Uterus (tissue), 4 donors: ENCODE measurements at places on chromosomes 3 and 15. TPM values are rescaled to one million over a fixed set of nuclear protein-coding genes. Genes with fewer than 3 reads are reported as not detected.

DNA sequence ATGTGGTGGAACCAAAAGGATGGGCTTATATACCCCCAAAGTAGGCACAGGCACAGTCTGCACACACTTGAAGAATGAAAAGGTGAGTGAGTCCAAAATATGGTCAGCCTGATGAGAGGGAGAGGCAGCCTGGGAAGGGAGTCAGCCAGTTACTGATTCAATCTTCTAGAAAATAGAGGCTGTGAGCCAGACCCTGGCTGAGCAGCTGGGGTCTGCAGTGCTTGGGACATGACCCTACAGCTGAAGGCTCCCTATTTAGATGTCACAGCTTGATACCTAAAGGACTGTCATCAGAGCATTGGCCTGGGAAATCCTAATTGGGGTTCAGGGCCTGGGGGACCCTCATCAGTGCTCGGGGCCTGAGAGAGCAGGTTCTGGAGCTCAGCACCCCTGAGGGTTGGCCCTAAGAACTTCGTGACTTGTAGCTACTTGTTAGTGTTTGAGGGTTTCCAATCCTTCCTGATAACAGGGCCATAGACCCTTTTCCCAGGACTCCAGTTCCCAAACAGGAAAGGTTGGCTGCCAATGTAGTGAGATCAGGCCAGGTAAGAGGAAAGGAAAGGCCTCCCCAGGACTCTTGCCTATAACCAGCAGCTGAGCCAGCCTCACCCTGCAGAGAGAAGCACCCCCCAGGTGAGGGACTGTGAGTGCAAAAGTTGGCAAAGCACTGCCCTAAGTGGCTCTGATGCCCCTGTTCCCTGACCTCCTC is 54.7 kb upstream of the SLCO2A1 start:
- H3K4me1 ChIP-seq, result no peaks in the 10 kb centered on the region
- H3K36me3 ChIP-seq, result no peaks in the 10 kb centered on the region
- no peak overlapping the region for H3K4me3 ChIP-seq
- no peak for DNase-seq
- no peaks in the 10 kb centered on the region for H3K27me3 ChIP-seq

DNA sequence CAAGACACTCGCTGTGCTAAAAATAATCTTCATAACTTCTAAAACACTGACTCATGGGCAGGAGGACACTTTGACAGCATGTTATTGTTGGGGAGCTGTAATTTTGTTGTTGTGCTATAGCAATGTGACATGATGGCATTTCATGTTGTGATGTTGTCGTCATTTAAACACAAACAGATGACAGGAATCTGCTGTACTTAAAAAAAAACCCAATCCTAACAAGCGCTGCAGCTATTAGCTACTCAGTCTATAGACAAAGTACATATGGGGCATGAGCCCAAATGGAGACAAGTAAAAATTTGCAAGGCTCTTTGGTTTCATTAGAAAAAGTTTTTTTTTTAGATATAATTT is 828 bp upstream of the ATOSA start:
- no peaks in the 10 kb centered on the region for H3K36me3 ChIP-seq
- peak overlapping the region; percentile 99 for H3K27ac ChIP-seq

- H3K4me1 ChIP-seq, result no peaks in the 10 kb centered on the region
- no peak for DNase-seq
- H3K4me3 ChIP-seq, result no peak overlapping the region
- H3K27me3 ChIP-seq, result no peaks in the 10 kb centered on the region
- H3K36me3 ChIP-seq, result no peaks in the 10 kb centered on the region
- no peak overlapping the region for H3K27ac ChIP-seq
Observed at GRCh38 chr3:72571638-72572114, 276.6 kb downstream of the SHQ1 start.

GRCh38 chr15:57284535-57284934 is 91.8 kb upstream of the CGNL1 start:
- no peak for DNase-seq
- no peaks in the 10 kb centered on the region for H3K27me3 ChIP-seq
- no peak overlapping the region for H3K4me3 ChIP-seq
- peak overlapping the region; percentile 46 for H3K27ac ChIP-seq

Gene NR2F2
- total RNA-seq, result 255 TPM

Gene C3orf20
- total RNA-seq, result not detected
